ENCODE measurements at places on chromosomes 12 and 14. TPM values are rescaled to one million over a fixed set of nuclear protein-coding genes. Genes with fewer than 3 reads are reported as not detected.

DNA sequence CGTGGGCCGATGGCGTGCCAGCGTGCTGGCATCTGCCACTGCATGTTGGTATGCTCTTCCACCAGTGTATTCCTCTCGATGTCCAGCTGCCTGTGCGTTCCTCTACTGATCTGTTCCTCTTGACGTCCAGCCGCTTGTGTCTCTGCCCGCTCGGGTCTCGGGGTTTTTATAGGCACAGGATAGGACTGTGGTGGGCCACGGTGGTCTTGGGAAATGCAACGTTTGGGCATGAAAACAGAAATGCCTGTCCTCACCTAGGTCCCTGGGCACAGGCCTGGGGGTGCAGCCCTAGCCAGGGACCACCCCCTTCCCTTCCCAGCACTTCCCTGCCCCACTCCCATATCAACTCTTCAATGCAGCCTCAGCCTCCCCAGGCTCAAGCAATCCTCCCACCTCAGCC, 10.3 kb upstream of the GALNT6 start:
- DNase-seq: no peak
- no peaks in the 10 kb centered on the region for H3K4me1 ChIP-seq
- H3K36me3 ChIP-seq: no peaks in the 10 kb centered on the region
- H3K4me3 ChIP-seq: no peak overlapping the region
- no peak overlapping the region for H3K27ac ChIP-seq

DNA sequence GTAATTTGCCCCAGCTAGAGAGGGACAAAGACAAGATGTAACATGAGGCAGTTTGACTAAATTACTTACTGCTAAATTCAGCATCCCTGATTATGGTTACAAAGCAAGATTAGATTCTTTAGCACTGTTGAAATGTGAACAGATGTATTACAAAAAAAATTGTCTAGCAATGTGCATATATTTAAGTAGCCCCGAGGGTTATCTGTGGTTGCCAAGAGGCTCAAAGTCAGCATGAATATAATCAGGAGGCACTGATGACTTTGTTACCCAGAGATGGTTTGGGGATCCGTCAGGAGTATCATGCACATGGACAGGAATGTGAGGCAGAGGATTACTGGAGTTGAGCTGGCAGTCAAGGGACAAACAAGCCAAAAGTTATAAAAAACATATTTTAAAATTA, 356.9 kb upstream of the CCDC196 start:
- H3K4me3 ChIP-seq: no peak overlapping the region
- no peak overlapping the region for H3K27ac ChIP-seq
- no peaks in the 10 kb centered on the region for H3K36me3 ChIP-seq
- H3K4me1 ChIP-seq: no peaks in the 10 kb centered on the region
- H3K27me3 ChIP-seq: no peaks in the 10 kb centered on the region

DNA sequence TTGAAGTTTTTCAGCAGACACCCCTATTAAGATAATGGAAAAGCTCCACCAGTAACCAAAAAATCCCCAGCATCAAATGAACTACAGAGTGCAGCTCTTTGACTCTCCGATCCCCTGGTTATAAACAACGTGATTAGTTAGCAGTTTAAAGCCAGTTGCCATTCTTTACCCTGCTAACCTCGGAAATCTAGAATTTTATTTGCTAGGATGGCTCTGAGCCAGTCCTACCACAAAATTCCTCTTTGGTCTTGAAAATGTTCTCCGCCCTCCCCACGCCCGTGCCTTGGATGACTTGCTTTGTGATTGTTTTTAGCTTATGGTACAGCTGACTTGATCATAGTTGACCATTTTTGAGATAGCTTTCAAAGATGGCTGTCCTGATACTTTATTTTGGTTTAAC, 1.2 kb downstream of the KLHDC2 start:
- peaks cover 13% of the 10 kb centered on the region for H3K4me1 ChIP-seq
- no peak for DNase-seq
- H3K27me3 ChIP-seq: no peaks in the 10 kb centered on the region
- H3K4me3 ChIP-seq: peak overlapping the region; percentile 99

DNA sequence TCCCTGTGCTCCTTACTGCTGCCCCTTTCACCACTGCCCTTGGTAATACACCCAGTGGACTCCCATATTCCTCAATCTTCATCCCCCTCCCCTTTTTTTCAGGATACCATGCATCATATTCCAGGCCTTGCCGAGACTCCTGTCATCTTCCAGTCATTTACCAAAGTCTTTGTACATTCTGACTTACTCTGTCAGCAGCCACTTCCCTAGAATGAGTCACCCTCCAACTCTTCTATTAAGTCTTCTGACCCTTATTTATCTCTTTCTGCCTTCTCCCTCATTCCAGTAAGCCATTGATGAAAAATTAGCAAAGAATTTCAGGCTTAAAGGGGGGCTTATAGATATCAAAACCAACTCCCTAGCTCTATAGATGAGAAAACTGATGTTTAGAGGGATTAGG, 128.0 kb downstream of the STXBP6 start:
- H3K4me1 ChIP-seq: no peaks in the 10 kb centered on the region
- no peaks in the 10 kb centered on the region for H3K36me3 ChIP-seq
- H3K27me3 ChIP-seq: no peaks in the 10 kb centered on the region
- H3K4me3 ChIP-seq: no peak overlapping the region
- no peak for DNase-seq
- no peak overlapping the region for H3K27ac ChIP-seq

Gene CAPS2
- 27.9 TPM for total RNA-seq

GRCh38 chr12:78121969-78122610, 291.4 kb downstream of the NAV3 start:
- DNase-seq: no peak
- H3K27me3 ChIP-seq: no peaks in the 10 kb centered on the region
- no peak overlapping the region for H3K27ac ChIP-seq
- no peaks in the 10 kb centered on the region for H3K4me1 ChIP-seq
- no peaks in the 10 kb centered on the region for H3K36me3 ChIP-seq

DNA sequence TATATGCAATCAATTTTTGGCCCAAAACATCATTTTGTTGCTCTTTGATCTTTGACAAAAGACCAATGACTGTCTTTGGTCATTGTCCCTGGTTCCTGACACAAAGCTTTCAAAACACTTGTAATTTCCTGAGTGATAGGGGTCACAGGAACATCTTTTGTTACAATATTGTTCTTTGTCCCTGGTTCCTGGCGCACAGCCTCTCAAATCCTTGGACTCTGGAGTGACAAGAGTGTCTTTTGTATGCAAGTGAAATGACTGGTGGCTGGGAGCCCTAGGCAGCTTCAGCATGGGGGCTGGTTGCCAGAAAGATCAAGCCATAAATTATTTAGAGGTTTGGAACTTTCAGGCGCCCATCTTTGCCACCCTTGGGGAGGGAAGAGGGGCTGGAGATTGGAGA, 53.9 kb downstream of the DNAH10 start:
- H3K27ac ChIP-seq: no peak overlapping the region
- no peaks in the 10 kb centered on the region for H3K4me1 ChIP-seq
- no peaks in the 10 kb centered on the region for H3K27me3 ChIP-seq
- H3K36me3 ChIP-seq: no peaks in the 10 kb centered on the region

DNA sequence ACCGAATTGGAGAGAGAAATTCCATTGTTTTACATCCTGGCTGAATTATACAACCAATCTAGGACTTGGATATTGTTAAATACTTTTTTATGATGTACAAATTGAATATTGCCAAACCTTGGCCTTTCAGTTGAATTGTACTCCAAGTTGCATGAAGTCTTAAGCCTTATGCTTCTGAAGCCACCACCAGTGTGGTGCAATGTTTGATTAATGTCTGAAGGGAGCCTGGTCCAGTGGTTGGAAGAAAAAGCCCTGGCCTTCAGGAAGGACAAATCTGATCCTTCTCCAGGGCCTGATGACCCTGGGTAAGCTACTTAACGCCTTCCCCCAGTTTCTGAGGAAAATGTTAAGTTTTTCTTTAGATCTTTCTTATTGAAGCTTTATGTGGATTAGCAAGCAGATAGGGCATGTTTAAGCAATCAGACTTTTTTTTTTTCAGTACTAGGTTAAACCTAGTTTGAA, 72.0 kb downstream of the PAPOLA start:
- no peaks in the 10 kb centered on the region for H3K36me3 ChIP-seq
- H3K27me3 ChIP-seq: no peaks in the 10 kb centered on the region
- peaks cover 7% of the 10 kb centered on the region for H3K4me1 ChIP-seq
- DNase-seq: no peak

- DNase-seq: no peak
- H3K36me3 ChIP-seq: no peaks in the 10 kb centered on the region
- no peak overlapping the region for H3K27ac ChIP-seq
- H3K4me3 ChIP-seq: no peak overlapping the region
- no peaks in the 10 kb centered on the region for H3K27me3 ChIP-seq
Measured at GRCh38 chr14:59292921-59293534, 104.6 kb downstream of the DAAM1 start.

DNA sequence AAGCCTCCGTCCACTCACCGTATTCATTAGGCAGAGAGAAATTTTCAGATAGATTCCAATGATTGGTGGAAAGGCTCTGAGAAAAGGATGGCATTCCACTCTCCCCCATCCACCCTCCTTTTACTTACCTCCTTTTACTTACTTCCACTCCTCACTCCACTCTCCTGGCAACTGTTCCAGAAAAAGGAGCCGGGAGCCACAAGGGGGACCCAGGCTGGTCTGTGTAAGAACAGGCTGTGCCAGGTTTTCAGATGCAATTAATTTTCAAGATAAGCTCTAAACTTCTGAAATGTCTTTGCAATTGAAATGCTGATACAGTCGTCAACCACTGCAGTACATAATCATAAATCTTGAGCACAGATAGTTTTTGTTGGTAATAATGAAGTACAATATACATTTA, 248.8 kb downstream of the ANO6 start:
- H3K4me3 ChIP-seq: no peak overlapping the region
- H3K27me3 ChIP-seq: no peaks in the 10 kb centered on the region
- no peaks in the 10 kb centered on the region for H3K36me3 ChIP-seq

DNA sequence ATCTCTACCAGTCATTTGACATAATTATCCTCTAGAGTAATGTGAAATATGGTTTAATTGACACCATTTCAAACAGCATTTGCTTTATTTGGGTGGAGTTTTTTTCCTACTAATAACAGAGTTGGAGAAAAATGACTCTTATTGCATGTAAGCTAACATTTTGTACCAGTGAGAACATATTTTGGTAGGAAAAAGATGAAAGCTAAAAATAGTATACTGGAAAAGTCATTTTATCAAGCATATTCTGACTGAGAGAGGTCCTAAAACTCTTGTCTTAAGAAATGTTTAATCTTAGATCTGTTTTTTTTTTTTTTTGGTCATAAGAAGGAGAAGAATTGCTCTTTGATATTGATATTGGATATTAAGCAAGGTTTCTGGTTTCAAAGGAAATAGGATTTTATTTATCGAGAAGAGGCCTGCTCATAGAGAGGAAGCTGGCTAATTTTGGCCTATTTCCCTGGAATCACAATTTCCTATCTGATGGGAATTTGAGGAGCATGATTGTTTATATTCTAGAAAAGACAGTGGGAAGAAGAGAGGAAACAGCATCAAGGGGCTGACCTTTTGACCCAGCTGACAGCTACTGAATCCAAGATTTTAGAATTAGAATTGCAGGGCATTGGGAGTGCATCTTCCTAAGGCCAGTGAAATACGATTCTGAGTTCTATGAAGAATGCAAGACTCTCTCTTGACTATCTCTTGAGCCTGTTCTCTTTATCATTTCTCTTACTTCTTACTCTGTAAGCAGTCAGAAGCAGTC, 19.4 kb downstream of the OTOGL start:
- H3K27me3 ChIP-seq: no peaks in the 10 kb centered on the region
- no peak for DNase-seq
- no peak overlapping the region for H3K4me3 ChIP-seq
- peaks cover 1% of the 10 kb centered on the region for H3K4me1 ChIP-seq
- H3K36me3 ChIP-seq: no peaks in the 10 kb centered on the region

- no peak for DNase-seq
- H3K27me3 ChIP-seq: no peaks in the 10 kb centered on the region
- no peak overlapping the region for H3K27ac ChIP-seq
- H3K36me3 ChIP-seq: no peaks in the 10 kb centered on the region
Measured at GRCh38 chr14:75318353-75318752, 39.7 kb downstream of the FOS start.

- no peak for DNase-seq
- no peaks in the 10 kb centered on the region for H3K36me3 ChIP-seq
- H3K4me3 ChIP-seq: no peak overlapping the region
- H3K4me1 ChIP-seq: peaks cover 13% of the 10 kb centered on the region
Measured at GRCh38 chr14:89625731-89626232, 208.7 kb upstream of the FOXN3 start.

Gene RARG
- 36.6 TPM for total RNA-seq

DNA sequence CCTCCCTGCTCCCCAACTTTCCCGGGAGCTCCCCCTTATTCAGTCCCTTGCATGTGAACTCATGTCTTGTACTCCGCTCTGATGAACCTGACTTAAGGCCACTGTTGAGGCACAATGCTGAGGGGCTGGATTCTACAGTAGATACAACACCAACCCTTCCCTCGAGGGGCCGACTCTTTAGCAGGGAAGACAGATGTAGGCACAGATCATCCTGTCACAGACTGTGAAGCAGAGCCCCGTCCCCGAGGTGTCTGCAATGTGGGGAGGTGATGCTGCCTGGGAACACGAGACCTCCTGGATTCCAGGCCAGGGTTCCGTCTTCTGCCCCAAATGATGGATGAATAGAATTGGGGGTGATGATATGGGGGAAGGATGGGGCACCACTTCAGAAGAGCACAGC, 175.1 kb downstream of the CHST11 start:
- no peak overlapping the region for H3K27ac ChIP-seq
- H3K36me3 ChIP-seq: no peaks in the 10 kb centered on the region

DNA sequence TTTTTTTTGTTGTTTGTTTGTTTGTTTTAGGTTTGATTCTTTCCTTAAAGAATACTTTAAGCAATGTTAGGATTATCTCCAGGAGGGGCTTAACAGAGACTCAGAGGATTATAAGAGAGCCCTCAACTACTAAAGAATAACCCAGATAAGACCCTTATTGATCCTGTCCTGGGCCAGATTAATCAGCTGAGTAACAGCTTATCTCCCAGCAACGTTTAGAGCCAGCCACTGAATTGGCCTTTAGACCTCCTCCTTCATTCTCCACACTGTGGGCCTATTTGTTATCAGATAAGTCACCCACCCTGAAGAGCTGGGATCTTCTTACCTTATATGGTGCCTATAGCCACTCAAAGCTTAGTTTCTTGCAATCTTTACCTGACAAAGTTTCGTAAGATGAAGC, 71.1 kb downstream of the FIGNL2 start:
- H3K27me3 ChIP-seq: no peaks in the 10 kb centered on the region
- H3K4me1 ChIP-seq: no peaks in the 10 kb centered on the region
- H3K4me3 ChIP-seq: no peak overlapping the region
- no peak for DNase-seq
- H3K36me3 ChIP-seq: no peaks in the 10 kb centered on the region
- no peak overlapping the region for H3K27ac ChIP-seq

All from ovary (tissue), 10 donors.